ENCODE measurements at places on chromosomes 16 and 17.

- no peak for DNase-seq
These were observed 1.2 kb upstream of the MGAT5B start for GRCh38 chr17:76866774-76867577.

DNA sequence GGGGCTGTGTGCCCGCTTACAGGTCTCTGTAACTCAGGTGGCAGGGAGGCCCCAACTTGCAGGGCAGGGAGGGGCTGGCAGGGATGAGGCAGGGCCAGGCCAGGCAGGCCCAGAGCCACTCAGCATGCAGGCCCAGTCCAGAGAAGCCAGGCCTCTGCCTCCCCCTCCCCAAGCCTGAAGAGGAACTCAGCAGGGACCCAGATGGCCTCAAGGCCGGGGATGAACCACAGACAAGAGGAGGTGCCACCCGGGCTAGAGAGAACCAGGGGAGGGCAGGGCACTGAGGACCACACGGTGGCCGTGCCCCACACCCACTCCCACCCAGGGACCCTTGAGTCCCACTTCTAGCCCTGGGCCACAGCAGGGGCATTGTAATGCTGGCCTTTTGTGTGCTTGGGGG is 29.8 kb upstream of the EIF1 start:
- no peak for DNase-seq

DNA sequence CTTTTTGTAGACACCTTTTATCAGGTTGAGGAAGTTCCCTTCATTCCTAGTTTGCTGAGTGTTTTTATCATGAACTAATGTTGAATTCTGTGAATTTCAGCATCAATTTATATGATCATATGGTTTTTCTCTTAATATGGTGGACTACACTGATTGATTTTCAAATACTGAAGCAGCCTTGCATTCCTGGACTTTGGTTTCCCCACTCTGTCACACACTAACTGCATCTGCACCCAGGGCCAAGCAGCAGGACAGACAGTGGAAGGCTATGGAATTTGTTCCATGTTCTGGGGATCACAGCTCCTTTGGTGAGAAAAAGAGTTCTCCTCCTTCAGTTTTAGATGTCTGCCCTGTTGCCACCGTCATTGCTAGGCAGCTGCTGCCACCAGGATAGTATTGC is 7.8 kb downstream of the TERF2 start:
- DNase-seq = no peak

- no peak for DNase-seq
These were observed 17.8 kb downstream of the GJD3 start for GRCh38 chr17:40346765-40347158.

DNA sequence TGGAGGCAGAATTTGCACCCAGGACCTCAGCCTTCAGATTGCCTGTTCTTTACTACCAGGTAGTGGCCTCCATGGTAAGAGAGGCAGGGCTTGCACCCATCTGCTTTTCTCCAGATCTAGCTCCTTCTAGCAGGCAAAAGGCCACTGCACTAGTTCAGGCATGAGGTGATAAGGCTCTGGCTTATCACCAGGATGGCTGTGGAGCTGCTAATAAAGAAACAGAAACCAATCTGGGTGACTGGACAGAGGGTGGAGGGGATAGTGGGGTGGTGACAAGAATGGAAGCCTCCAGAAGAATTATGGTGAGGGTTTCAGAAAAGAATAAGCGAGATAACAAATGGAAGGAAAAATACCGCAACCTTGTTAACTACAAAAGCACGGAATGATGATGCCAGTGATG is 15.5 kb upstream of the SUPT4H1 start:
- no peak for DNase-seq

GRCh38 chr17:15973834-15974233 is 25.7 kb downstream of the ZSWIM7 start:
- no peak for DNase-seq

- no peak for DNase-seq
These were observed 12.3 kb downstream of the SCN4A start for GRCh38 chr17:63960430-63960829.

- peak; percentile 90 for DNase-seq
These were observed at the start of gene ZKSCAN2 for GRCh38 chr16:25257470-25257955. TSS of gene ZKSCAN2 (minus strand) at chr16:25257845. CDS start at chr16:25257127, 718 bp downstream.

DNA sequence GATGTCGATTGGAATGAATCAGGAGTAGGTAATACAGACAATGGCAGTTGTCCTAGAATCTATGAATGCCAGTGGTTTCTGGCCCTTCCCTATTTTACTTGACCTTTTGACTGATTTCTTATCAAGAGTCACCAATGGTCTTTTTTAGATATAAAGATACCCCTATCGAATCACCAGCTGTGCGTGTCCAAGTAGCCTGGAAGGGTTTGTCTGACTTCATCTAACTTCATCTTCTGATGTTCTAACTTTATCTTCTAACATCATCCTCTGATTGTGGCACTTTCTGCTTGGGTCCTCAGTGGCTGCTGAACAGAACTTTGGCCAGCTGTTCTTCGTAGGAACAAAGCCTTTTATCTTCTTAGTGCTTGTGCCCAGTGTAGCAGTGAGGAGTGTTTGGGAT is 129.7 kb downstream of the MSI2 start:
- no peak for DNase-seq

GRCh38 chr17:34633351-34633750 is 54.0 kb downstream of the TMEM132E start:
- peak; percentile 81 for DNase-seq

- no peak for DNase-seq
These were observed 155.7 kb upstream of the C17orf78 start for GRCh38 chr17:37219876-37220606.

DNA sequence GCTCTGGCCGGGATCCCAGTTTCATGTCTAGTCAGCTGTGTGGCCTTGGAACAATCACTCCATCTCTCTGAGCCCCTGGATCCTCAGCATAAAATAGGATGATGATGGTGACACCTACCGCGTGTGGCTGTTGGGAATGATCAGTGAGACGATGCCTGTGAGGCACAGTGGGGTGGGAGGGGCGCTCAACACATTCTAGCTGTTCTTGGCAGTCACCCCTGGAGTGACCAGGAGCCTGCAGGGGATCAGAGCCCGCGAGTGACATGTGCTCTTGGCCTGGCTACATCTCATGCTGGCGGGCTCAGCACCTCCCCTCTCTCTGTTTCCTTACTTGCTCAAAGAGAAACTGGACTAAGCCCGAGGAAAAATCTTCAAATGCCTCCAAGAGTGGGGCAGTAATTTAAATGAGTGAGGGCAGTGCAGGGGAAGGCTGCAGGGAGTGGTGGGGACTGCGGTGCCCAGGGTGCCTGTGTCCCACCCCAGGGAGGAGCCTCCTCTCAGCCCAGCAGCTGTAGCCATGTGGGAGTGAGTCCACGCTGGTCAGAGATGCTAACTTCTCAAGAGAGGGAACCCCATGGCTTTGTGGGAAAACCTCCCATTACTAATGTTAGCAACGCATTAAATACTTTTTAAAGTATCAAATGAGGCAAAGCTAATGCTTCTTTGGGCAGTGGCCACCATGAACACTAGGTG is 23.1 kb upstream of the DOK4 start:
- no peak for DNase-seq

- no peak for DNase-seq
These were observed 66.7 kb downstream of the GTF3C1 start for GRCh38 chr16:27483088-27483437.

- no peak for DNase-seq
These were observed 15.2 kb downstream of the IL21R start for GRCh38 chr16:27417047-27417671.

DNA sequence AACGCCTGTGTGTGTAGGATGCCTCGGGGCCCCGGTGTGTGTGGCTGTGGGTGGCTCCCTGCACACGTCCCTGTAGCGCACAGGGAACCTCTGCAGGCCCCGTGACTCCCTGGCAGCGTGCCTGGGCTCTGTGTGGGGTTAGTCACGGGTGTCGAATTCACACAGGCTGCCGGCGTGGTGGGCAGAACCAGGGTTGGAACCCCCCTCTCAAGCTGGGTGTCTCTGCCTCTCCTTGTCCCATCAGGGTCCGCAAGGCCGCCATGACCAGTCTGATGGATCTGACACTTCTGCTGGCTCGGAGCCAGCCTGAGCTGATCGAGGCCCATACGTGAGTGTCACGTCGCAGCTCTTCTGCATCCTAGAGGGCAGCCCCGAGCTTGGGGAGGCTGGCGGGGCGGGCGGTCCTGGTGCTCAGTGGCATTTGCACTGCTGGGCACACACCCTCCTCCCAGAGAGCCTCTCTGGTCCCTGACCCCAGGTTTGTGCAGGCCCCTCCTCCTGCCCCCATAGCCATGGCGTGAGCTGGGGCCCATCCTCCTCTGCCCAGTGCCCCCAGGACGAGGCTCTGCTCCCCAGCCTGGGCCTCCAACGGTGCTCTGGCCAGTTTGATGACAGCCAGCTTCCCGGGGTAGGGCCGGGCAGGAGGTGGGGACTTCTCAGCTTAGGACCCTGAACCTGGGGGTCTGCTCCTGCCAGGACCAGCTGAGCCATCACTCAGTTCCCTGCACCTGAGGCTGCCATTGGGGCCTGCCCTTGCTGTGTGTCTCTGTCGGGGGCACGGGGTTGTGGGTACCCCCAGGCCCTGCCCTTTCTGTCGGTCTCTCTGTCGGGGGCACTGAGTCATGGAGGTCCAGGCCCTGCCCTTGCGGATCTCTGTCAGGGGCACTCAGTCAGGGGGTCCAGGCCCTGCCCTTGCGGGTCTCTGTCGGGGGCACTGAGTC is 88.1 kb upstream of the ZNF750 start:
- DNase-seq = peak; percentile 63

GRCh38 chr17:54944796-54945195 is 23.7 kb downstream of the COX11 start:
- no peak for DNase-seq

DNA sequence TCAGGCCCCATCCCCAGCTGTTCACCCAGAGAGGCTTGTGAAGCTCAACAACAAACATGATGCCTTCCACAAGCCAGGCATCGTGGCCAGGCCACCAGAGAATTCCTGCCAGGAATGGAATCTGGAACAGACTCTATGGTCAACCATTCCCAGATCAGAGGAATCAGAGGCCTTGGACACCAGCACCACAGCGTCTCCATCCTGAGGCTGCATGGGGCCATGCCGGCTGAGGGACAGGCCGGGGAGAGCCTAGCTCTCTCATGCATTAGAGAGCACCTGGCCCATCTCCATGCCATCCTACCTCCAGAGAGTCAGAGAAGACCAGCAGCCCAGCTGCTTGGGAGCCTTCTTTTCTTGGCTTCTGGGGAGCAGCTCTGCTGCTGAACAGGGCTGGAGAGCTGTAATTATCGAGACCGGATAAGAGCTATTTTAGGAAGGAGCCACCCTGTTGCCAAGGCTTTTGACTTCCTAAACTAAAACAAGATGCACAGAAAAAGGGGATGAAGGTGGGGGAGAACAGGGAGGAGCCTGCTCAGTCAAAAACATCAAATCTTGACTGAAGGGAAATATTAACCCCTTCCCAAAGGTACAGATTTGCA is 24.5 kb upstream of the MTMR4 start:
- DNase-seq = no peak

DNA sequence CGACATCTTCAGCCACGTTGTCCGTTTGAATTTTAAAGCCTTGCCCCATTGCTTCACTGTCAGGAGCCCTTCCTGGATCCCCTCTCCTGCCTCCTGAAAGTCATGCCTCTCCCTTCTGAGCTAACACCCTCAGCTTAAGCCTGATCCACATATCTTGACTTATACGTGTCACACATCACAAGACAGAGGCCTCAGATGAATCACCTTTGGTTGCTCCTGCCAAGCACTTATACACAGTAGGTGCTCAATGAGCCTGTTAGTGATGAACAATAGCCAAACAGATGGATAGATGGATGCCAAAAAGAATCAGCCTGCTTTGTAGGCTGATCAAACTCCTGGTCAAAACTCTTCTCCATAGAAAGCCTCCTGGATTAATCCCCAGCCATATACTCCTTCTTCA is 31.8 kb downstream of the PITPNM3 start:
- no peak for DNase-seq

GRCh38 chr17:45172541-45173286 is 11.0 kb downstream of the HEXIM2 start:
- peak; percentile 98 for DNase-seq

DNA sequence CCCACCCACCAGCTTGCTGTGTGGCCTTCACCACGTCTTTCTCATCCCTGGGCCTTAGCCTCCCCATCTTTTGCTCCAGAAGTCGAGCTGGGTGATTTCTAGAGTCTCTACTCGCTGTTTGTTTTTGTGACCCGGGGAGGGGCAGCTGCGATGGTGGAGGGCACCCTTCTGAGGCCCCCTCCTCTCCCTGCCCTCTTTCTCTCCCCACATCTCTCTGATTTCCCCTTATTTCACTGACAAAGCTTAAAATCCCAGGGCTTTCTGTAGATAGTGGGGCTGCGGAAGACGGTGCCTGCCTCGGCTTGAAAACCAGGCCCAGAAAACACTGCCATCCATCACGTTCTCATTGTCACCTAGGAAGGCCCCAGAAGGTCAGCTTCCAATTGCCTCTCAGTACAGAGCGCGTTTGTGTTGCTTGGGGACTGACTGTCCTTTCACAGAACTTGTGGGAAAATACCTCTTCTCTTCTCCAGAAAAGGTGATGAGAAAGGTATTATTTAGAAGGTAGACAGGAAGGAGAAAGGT is 95.1 kb downstream of the NTN1 start:
- no peak for DNase-seq

DNA sequence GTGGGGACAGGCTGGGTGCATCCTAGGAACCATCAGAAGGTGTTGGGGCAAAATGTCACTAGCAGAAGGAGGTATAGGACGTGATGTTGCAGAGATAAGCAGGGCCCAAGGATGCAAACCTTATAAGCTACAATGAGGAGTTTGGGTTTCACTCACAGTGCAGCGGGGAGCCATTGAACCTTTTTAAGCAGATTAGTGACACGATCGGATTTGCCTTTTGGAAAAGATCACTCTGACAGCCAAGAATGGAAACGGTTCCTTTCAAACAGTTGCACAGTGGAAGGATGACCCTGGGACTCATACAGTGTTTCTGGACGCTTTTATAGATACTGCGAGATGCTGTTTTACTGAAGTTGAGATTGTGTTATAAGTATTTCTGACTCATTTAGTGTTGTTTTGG is 131.8 kb upstream of the CACNG3 start:
- no peak for DNase-seq

GRCh38 chr16:53507464-53508179 is 4.6 kb upstream of the AKTIP start:
- DNase-seq = no peak

DNA sequence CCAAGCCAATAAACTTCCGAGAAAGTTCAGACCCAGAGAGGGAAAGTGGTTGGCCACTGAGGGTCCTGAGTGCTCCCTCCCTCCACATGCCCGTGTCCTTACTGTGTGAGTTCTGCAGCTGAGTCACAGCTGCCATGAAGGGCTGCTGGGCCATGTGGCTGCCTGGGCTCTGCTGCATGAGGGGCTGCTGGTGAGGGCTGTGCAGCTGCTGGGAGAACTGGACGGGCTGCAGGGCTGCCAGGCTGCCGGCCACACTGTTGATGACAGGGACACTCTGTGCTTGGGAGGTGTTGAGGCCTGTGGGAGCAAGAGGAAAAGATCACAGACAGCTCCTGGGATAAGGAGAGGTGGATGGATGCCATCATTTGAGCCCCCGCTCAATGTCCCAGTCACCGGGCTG is 44.0 kb downstream of the HNF1B start:
- DNase-seq = no peak
